Stimulated activated CD4-positive, alpha-beta T cell treated with anti-CD3 and anti-CD28 coated beads, TNF-alpha, amount 100 ng/mL, for 48 hours (primary cell): ENCODE measurements at places on chromosomes 13 and 19.

DNA sequence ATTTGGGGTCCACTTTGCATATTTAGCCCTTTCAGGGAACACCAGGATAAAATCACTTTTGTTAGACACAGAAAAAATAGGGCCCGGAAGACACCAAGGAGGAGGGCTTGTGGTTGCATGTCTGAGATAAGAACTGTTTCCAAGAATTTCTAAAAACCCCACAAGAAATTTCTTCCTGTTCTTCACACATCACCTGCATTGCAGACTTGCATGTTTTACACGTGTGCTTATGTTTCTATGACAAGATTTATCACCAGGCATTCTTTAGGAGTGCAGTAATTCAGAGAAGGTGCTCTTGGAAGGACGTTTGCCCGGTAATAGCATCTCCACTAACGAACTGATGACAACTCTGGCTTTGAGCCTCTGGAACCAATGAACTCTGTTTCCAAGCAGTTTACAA is 7.1 kb upstream of the ACTL9 start:
- DNase-seq, result no peak

DNA sequence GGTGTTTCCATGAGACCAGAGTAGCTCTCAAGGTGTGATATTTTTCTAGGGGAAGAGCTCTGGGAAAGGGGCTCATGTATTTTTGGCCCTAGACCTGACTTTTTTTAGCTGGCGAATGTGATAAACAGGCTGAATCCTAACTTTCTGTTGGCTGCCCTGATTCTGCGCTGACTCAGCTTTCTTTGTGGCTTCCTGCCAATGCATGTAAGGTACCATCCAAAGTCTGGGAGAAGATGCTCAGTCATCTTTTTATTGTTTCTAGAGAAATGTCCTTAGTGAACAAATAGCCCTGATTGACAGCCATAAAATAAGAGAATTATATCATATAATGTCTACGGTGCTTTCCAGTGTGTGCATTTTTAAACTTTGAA is 113.6 kb upstream of the MBNL2 start:
- no peak for DNase-seq

DNA sequence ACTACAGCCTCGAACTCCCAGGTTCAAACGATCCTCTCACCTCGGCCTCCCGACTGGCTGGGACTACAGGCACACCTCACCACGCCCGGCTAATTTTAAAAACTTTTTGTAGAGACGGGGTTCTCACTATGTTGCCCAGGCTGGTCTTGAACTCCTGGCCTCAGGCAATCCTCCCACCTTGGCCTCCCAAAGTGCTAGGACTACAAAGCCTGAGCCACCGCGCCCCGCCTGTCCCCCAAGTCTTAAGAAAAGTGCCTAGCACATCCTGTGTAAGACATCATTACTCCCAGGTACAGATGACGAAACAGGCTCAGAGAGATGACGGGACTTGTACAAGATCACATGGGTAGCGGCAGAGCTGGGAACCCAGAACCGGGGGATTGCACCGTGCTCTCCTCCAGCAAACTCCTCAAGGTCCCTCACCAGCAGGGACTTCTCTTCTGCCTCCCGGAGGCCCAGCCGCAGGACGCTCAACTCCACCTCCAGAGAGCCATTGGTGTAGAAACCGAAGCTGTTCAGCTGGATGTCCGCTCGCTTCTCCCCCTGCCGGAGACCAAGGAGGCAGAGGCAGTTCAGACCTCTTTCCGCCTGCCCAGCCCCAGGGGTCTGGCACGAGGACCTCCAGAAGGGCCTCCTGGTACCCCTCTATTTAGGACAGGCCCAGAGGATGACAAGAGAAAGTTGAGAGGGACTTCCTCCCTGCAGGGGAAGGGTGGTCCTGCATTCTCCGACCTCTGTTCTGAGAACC is 1.0 kb downstream of the GPR108 start:
- DNase-seq, result peak; percentile 60

GRCh38 chr13:99357131-99357596 is 50.0 kb upstream of the GPR183 start:
- no peak for DNase-seq

GRCh38 chr19:2726904-2727639 is 5.9 kb upstream of the DIRAS1 start:
- no peak for DNase-seq

GRCh38 chr19:36604656-36605100 is 435 bp upstream of the ZNF382 start:
- peak; percentile 85 for DNase-seq
